ACHN (cell line): ENCODE measurements at places on chromosomes 16 and 17.

GRCh38 chr16:84247844-84248243 lies 8.0 kb upstream of the KCNG4 start:
- peak; percentile 8 for DNase-seq

DNA sequence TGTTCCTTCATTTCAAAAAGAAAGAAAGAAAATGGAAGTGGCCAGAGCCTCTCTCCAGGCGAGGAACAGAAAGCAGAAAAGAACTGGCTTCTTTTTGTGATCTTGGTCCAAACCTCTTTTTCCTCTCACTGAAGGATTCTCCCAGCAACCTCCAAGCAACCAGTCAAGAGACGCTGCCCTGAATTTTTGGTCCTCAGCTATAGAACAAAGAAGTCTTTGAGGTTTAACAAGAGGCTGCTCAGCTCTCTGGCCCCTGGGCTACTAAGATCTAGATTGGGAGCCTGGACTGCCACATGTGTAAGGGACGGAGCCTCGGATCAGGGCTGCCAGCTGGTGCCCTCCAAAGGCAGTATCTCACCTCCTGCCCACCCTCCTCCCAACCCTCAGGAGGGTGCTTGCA lies 62.6 kb downstream of the AXIN2 start:
- DNase-seq: no peak

DNA sequence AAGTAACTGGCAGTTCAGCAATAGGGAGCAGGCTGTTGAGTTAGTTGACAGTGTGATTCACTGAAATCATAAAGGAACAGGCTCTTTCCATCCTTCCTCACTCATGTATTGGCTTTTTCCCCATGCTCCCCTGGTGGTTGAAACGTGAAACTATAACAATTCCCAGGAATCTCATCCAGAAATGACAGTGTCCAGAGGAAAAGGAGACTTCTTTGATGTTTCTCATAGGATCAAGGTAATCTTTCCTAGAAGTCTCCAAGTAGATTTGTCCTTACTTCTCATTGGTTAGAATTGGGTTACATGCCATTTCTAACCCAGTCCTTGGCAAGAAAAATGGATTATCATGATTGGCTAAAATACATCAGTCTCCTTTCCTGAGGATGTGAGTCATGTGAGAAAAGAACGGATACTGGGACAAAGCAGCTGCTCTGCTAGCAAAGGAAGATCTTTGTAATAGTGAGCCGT lies 14.4 kb downstream of the TTC19 start:
- peak; percentile 84 for DNase-seq

GRCh38 chr16:50272111-50272571 lies 5.8 kb downstream of the ADCY7 start:
- DNase-seq: no peak

DNA sequence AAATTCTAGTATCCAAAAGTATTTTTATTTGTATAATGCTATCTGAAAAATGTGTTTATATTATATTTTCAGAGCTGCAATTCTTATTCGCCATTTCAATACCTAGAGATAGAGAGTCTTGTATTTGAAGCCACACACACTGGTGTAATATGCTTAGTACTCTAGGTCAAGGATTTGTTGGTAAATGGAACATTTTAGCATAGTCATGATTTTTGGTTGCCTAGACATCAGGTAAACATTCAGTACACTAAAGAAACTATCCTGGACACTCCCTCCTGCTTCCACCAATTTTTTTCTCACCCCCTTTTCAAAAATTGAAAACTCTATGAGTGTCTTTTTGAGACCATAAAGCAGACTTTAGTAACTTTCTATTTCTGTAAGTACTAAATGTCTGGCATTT lies 20.8 kb downstream of the ABHD15 start:
- no peak for DNase-seq

GRCh38 chr16:84175350-84176081 lies 11.3 kb downstream of the TAF1C start:
- peak; percentile 44 for DNase-seq

DNA sequence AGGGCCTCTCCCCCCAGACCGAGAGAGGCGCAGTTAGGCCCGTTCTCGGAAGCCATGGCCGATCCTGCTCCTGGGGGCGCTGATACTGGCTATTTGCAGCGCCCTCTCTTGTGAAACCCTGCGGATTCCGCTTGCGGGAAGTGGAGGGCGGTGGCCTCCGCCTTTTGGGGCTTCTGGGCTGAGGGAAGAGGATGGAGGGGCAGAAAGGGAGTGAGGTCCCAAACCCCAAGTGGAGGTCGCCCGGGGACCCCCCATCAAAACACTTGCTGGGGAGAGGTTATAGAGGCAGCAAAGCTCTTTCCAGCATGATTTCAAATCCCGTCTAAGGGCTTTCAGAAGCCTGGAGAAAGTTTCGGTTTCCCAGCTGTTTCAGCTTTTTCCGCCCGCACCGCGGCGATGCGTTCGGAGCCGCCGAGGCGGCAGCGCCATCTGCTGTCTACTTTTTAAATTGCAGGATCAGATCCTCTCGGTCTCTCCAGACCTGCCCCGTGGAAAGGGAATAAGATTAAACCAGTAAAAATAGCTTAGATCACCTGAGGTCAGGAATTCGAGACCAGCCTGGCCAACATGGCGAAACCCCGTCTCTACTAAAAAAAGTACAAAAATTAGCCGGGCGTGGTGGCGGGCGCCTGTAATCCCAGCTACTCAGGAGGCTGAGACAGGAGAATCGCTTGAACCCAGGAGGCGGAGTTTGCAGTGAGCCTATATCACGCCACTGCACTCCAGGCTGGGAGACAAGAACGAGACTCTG lies 15.8 kb downstream of the SNX20 start:
- DNase-seq: peak; percentile 73

GRCh38 chr16:27638833-27639560 lies 89.1 kb downstream of the KATNIP start:
- no peak for DNase-seq

DNA sequence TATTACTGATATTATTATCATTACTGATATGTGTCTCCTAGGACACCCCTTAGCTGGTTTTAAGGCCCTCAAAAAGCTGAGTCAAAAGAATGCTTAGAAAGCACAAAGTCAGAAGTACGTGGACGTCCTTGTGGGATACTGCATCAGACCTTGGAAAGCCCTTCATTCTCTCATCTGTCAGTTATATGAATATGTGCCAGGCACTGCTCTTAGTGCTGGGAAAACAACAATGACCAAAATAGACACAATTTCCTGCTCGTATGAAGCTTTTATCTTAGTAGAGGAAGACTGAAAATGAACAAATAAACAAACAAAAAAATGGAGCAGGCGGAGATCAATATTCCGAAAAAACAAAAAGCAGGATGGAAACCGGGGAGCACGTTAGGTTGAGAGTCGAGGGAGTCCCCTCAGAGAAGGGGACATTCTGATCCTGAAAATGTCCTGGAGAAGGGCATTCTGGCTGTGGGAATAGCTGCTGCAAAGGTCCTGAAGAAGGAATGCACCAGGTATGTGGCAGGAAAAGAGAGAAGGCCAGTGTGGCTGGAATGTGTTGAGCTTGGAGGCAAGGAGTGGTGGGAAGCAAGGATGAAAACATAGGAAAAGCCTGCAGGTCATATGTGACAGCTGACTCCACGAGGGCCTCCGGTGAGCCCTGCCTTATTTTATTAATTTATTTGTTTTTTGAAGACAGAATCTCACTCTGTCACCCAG lies 15.5 kb upstream of the TMEM94 start:
- DNase-seq: no peak

DNA sequence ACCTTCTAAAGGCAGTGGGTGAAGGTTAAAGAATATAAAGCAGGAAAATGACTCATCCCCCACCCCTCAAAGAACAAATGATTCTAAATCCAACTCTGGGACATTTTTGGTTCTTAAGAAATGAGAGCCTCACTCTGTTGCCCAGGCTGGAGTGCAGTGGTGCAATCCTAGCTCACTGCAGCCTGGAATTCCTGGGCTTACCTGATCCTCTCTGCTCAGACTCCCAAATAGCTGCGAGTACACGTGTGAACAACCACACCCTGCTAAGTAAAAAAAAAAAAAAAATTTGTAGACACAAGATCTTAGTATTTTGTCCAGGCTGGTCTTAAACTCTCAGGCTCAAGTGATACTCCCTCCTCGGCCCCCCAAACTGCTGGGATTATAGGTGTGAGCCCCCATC lies 298.8 kb upstream of the MAF start:
- no peak for DNase-seq

DNA sequence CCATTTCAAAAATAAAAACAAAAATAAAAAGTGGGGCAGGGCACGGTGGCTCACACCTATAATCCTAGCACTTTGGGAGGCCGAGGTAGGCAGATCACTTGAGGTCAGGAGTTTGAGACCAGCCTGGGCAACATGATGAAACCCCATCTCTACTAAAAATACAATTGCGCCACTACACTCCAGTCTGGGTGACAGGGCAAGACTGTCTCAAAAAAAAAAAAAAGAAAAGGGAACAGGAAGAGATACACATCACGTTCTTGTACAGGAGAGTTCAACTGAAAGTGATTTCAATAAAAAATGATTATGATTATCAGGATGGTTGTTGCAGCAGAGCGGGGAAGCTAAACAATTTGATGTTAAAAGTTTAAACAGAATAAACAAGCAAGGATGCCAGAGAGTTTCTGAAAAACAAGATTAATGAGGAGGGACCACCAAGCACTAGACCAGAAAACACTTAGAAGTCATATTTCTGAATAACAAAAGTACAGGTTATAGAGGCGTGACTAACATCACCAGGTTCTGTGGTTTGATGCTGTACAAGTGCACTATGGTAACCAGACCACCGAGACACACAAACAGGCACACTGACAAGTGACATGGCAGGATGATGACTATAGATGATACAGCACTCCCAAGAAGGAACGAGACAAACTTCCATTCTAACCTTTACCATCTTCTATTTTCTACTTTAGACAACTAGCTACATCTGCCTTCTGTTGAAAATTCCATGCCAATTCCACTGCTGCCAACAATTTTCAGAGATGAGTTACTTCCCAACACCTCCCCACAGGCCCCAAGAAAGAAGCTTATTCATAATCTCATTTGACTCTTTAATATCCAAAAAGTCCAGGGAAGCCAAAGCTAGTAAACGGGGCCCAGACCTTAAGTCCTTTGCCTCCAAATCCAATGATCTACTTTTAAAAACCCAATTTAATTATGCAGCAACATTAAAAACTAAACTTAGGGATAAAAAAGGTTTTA lies 11.8 kb downstream of the DNAJA2 start:
- DNase-seq: no peak

GRCh38 chr16:27602103-27602502 lies 52.2 kb downstream of the KATNIP start:
- no peak for DNase-seq

GRCh38 chr16:55834049-55834448 lies 1.2 kb upstream of the CES1 start:
- no peak for DNase-seq

- no peak for DNase-seq
Observed at GRCh38 chr17:68595496-68595895, 5.7 kb downstream of the FAM20A start.

GRCh38 chr17:80261159-80261894 lies 675 bp downstream of the RNF213 start:
- DNase-seq: peak; percentile 59

DNA sequence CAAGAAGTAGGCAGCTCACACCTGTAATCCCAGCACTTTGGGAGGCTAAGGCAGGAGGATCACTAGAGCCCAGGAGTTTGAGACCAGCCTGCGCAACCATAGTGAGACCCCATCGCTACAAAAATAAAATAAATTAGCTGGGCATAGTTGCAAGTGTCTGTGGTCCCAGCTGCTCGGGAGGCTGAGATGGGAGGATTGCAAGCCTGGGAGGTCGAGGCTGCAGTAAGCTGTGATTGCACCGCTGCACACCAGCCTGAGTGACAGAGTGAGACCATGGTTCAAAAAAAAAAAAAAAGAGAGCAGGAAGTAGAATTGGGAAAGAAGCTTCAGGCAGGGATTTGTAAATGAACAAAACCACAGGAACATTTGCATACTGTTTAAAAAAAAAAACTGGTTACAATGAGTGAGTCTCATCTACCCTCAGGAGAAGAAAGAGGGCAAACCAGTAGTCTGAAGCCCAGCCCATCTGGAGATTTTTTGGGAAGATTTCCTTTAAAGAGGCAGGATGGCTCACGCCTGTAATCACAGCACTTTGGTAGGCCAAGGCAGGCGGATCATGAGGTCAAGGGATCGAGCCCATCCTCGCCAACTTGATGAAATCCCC lies 7.9 kb downstream of the MPV17L start:
- DNase-seq: no peak

DNA sequence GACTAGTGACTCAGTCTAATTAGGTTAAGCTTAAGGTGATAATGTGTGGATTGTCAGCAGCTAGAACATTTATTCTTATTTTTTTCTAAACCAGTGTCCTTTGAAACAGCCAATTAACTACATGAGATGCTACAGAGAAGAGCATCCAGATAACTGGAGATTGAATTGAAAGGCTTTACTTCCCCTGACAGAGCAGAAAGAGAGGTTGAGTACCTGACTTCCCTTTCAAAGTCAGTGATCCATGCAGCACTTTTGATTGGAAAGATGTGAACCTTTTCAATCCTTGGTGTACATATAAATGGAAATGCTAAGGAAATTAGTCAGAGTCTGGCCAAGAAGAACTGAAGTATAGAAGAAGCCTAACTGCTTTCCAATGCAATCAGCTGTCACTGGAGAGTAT lies 653.8 kb downstream of the CDH8 start:
- DNase-seq: no peak

- DNase-seq: peak; percentile 58
Observed at GRCh38 chr16:69501956-69502745, 63.6 kb upstream of the NFAT5 start.

GRCh38 chr16:17571499-17572093 lies 100.8 kb upstream of the XYLT1 start:
- no peak for DNase-seq

GRCh38 chr16:62625326-62625725 lies 589.1 kb upstream of the CDH8 start:
- no peak for DNase-seq

DNA sequence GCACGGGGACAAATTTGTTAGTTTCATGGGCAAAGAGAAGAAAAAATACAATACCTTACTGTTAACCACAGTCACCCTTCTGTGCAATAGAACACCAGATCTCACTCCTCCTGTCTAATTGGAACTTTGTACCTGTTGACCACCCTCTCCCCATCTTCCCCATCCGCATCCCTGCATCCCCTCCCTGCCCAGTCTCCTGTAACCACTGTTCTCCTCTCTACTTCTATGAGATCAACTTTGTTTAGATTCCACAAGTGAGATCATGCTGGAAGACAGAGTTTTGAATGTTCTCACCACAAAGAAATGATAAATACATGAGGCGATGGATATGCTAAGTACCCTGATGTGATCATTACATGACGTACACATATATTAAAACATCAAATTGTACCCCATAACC lies 47.7 kb downstream of the CLEC16A start:
- peak; percentile 50 for DNase-seq

DNA sequence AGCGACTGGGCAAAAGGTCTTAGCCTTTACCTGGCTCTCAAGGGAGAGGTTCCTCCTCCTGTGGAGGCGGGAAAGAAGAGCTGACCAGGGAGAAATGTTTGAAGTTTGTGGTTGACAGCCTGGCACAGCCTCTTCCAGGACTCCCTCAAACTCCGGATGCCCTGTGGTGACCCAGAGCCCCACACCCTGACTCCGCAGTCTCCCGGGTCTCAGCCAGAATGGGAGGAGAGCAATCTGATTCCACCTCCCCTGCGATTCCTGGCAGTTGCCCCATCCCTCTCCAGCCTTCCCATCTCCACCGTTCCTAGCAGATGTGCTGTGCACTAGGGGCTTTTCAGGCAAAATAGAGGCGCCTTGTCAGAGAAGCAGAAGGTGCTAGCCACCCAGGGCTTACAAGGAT lies 5.5 kb upstream of the DNAI2 start:
- DNase-seq: no peak

GRCh38 chr17:35289222-35289621 lies 46.4 kb downstream of the SLFN5 start:
- DNase-seq: no peak

GRCh38 chr17:50274142-50274896 lies at the start of gene TMEM92:
Gene TMEM92 (plus strand): TSS chr17:50274466. CDS start chr17:50274502, 36 bp downstream.
- peak; percentile 74 for DNase-seq

GRCh38 chr17:57918017-57918895 lies 37.0 kb downstream of the CUEDC1 start:
- no peak for DNase-seq
